ENCODE measurements at places on chromosomes 2 and 18. TPM values are rescaled to one million over a fixed set of nuclear protein-coding genes. Genes with fewer than 3 reads are reported as not detected.
A peak's percentile ranks its signal among the peaks of the same experiment; 100 is the strongest.

- H3K4me3 ChIP-seq = no peak overlapping the region
- no peak overlapping the region for H3K27ac ChIP-seq
- H3K36me3 ChIP-seq = no peaks in the 10 kb centered on the region
- peaks cover 4% of the 10 kb centered on the region for H3K4me1 ChIP-seq
- DNase-seq = no peak
- no peaks in the 10 kb centered on the region for H3K27me3 ChIP-seq
Observed at GRCh38 chr2:128472789-128473174, 154.1 kb upstream of the HS6ST1 start.

DNA sequence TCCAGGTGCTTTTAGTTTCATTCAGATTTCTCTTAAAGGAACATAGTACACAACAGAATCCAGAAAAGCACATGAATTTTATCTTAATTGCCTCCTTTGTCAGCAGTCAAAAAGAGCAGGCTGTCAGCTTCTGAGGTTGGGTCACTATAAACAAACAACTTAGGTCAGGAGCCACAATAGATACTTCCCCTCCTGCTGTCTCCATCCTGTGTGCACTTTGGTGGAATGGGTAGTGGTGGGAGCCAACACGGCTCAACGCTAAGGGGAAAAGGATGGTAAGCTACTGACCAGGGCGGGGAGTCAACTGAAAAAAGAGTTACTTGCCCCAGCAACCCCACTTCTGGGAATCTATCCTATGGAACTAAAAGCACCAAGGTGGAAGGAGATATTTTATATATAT is 121.9 kb downstream of the PAX3 start:
- no peaks in the 10 kb centered on the region for H3K36me3 ChIP-seq
- H3K4me1 ChIP-seq = no peaks in the 10 kb centered on the region
- H3K4me3 ChIP-seq = no peak overlapping the region
- no peak for DNase-seq
- no peak overlapping the region for H3K27ac ChIP-seq
- no peaks in the 10 kb centered on the region for H3K27me3 ChIP-seq

GRCh38 chr2:18384242-18384641 is 176.2 kb downstream of the RDH14 start:
- H3K36me3 ChIP-seq = no peaks in the 10 kb centered on the region
- H3K4me1 ChIP-seq = peaks cover 3% of the 10 kb centered on the region
- peaks cover 3% of the 10 kb centered on the region for H3K27me3 ChIP-seq
- H3K27ac ChIP-seq = no peak overlapping the region

GRCh38 chr2:221443645-221444044 is 128.5 kb downstream of the EPHA4 start:
- no peak overlapping the region for H3K4me3 ChIP-seq
- H3K27ac ChIP-seq = no peak overlapping the region
- H3K4me1 ChIP-seq = no peaks in the 10 kb centered on the region
- DNase-seq = no peak
- H3K27me3 ChIP-seq = no peaks in the 10 kb centered on the region
- no peaks in the 10 kb centered on the region for H3K36me3 ChIP-seq

DNA sequence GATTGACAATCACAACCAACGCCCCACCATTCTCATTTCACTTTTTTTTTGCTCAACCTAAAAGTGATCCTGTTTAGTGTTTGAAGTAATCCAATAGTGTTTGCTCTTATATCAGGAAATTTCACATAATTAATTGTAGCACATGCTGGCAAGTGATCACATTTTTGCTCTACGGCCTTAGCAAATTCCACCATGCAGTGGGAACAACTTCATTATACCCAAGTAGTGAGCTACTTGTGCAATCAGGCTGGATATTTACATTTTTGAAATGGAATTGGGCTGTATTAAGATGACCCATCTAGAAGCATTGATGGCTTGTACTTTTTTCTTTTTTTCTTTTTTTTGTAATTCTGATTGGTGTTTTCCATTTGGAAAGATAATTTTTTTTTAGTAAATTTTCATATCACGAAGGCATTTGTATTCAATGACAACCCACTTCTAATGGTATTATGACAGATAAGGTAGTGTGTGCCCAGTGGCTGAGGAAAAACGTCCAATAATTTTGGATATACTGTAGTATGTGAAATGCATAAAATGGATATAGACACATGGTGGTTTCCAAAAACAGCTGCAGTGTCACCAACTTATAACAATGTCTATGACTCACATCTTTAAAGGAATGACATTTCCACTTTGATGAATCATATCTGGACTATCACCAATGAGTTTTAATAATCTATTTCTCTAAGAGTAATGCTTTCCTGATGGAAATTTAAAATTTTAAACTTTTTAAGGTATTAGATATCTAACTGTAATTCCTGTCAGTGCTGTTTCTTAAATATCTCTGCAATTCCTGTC is 130.6 kb downstream of the COL6A3 start:
- H3K27me3 ChIP-seq = peaks cover 2% of the 10 kb centered on the region
- H3K4me3 ChIP-seq = no peak overlapping the region
- H3K36me3 ChIP-seq = no peaks in the 10 kb centered on the region
- no peak overlapping the region for H3K27ac ChIP-seq
- no peak for DNase-seq

- no peak overlapping the region for H3K27ac ChIP-seq
- no peaks in the 10 kb centered on the region for H3K27me3 ChIP-seq
- no peaks in the 10 kb centered on the region for H3K4me1 ChIP-seq
- no peaks in the 10 kb centered on the region for H3K36me3 ChIP-seq
Observed at GRCh38 chr2:22290302-22290701, 1094.7 kb upstream of the KLHL29 start.

- no peak overlapping the region for H3K27ac ChIP-seq
- no peaks in the 10 kb centered on the region for H3K36me3 ChIP-seq
- DNase-seq = no peak
- H3K27me3 ChIP-seq = no peaks in the 10 kb centered on the region
- no peaks in the 10 kb centered on the region for H3K4me1 ChIP-seq
Observed at GRCh38 chr2:3789256-3789655, 85.9 kb downstream of the DCDC2C start.

GRCh38 chr2:127641133-127641532 is 4.8 kb upstream of the GPR17 start:
- peaks cover 29% of the 10 kb centered on the region for H3K36me3 ChIP-seq
- no peak overlapping the region for H3K27ac ChIP-seq
- DNase-seq = no peak
- H3K27me3 ChIP-seq = no peaks in the 10 kb centered on the region
- H3K4me1 ChIP-seq = peaks cover 33% of the 10 kb centered on the region

FASTKD2 gene
- polyA plus RNA-seq = 33.9 TPM

ABI2 gene
- 27.7 TPM for polyA plus RNA-seq

POTEI gene
- polyA plus RNA-seq = 0.10 TPM

DNA sequence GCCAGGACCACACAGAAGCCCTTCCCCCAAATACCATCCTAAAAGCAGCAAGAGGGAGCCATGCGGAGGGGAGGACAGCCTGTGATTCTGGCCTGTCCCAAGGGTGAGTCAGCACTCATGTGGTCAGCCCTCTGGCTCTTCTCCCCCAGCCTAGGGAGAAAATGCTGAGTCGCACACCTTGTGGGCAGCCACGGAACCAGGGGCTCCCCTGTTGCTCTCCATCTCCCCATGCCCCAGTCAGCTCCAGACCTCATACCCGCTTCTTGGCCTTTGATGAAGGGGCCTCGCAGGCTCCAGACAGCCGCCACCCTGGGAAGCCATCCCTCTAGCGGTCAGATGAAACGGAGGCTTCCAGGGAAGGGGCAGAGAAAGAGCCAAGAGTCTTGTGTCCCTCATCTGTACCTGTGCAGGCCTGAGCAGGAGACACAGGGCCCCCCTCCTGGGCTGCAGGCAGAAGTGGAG is 181.3 kb upstream of the SIX2 start:
- no peaks in the 10 kb centered on the region for H3K36me3 ChIP-seq
- no peak overlapping the region for H3K4me3 ChIP-seq
- H3K4me1 ChIP-seq = no peaks in the 10 kb centered on the region
- peaks cover 50% of the 10 kb centered on the region for H3K27me3 ChIP-seq

REG3A gene
- polyA plus RNA-seq = 1.4 TPM

SP140L gene
- polyA plus RNA-seq = 20.4 TPM

CTNNA2 gene
- 7.5 TPM for polyA plus RNA-seq

UGT1A8 gene
- polyA plus RNA-seq = not detected

DNA sequence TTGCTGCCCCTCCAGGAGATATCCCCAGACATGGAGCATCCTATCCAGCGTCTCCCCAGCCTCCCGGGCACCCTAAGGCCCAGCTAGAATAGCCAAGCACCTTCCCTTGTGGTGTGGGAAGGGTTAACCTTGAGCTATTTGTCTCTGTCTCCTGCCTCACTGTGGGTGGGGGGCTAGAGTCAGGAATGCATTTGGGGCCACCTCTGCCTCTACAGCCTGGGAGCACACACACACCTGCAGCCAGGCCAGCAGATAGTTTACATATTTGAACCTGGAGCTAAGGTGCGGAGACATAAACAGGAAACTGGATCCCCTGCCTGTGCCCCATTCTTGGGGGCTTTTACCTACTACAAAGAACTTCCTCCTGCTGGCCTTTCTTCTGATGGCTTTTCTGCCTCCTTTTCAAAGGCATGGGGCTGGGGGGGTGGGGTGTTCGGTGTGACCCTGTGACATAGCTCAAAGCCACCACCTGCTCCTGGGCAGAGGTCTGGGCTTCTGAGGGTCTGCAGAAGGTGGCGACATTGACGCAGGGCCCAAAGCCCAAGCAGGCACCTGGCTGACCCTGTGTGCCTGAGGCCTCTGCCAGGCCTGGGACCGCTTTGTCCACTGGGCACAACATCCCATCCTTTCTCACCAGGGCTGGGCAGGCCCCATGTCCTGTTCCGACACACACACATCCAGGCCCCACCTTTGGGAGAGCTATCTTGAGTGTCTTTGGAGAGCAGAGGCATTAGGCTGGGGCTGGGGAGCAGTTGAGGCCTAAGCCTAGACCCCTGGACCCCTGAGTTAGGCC is 34.2 kb downstream of the EMX1 start:
- H3K4me1 ChIP-seq = no peaks in the 10 kb centered on the region
- no peak overlapping the region for H3K27ac ChIP-seq
- no peak overlapping the region for H3K4me3 ChIP-seq
- no peaks in the 10 kb centered on the region for H3K36me3 ChIP-seq

CKAP2L gene
- 6.2 TPM for polyA plus RNA-seq

PTPRN gene
- 9.2 TPM for polyA plus RNA-seq

ABCG5 gene
- 35.8 TPM for polyA plus RNA-seq

DNA sequence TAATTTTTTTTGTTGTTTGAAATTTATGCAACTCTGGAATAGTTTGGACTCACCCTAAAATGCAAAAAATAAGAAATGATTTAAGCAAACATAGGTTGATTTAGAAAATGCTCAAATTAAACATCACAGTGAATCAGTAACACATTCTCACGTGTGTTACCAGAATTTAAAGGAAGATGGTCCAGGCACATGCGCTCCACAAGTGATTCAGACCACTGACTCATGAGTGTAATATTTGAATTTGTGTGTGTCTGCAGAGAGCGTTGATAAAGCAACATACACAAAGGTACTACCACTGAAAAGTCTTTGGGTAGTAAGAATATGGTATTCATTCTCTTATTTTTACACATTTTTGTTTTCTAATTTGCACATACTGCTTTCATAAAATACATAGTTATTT is 7.9 kb downstream of the SS18 start:
- H3K4me1 ChIP-seq = no peaks in the 10 kb centered on the region
- H3K27me3 ChIP-seq = no peaks in the 10 kb centered on the region
- no peak for DNase-seq
- H3K27ac ChIP-seq = no peak overlapping the region

- no peak overlapping the region for H3K4me3 ChIP-seq
- no peaks in the 10 kb centered on the region for H3K27me3 ChIP-seq
- H3K4me1 ChIP-seq = peaks cover 20% of the 10 kb centered on the region
- H3K36me3 ChIP-seq = peaks cover 10% of the 10 kb centered on the region
- H3K27ac ChIP-seq = no peak overlapping the region
- DNase-seq = no peak
Observed at GRCh38 chr2:73004889-73005596, 66.5 kb downstream of the SFXN5 start.

DNA sequence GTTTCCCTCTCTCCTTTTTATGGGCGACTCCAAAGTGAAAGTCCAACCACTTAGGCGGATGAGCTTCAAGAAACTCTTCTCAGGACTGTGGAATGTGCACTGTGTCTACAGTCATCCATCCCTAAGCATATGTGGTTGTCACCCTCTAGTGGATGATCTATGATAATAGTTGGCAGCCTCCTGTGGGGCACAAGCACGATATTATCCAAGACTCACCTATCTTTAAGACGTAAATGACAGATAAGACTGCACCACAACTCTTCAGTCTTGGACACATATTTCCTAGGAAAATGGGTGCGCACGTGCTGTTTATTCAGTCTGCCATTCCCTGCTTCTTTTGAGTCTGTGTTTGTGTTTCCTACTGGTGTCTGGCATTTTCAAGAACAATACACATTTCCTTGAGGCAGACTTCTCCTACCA is 145.5 kb upstream of the CTAGE1 start:
- peak; percentile 85 for DNase-seq
- peak overlapping the region; percentile 44 for H3K27ac ChIP-seq
- no peaks in the 10 kb centered on the region for H3K27me3 ChIP-seq
- no peak overlapping the region for H3K4me3 ChIP-seq
- peaks cover 18% of the 10 kb centered on the region for H3K4me1 ChIP-seq
- no peaks in the 10 kb centered on the region for H3K36me3 ChIP-seq

All from large intestine (tissue), 12 donors.